ENCODE measurements at places on chromosomes 13 and 19.
A peak's percentile ranks its signal among the peaks of the same experiment; 100 is the strongest.

DNA sequence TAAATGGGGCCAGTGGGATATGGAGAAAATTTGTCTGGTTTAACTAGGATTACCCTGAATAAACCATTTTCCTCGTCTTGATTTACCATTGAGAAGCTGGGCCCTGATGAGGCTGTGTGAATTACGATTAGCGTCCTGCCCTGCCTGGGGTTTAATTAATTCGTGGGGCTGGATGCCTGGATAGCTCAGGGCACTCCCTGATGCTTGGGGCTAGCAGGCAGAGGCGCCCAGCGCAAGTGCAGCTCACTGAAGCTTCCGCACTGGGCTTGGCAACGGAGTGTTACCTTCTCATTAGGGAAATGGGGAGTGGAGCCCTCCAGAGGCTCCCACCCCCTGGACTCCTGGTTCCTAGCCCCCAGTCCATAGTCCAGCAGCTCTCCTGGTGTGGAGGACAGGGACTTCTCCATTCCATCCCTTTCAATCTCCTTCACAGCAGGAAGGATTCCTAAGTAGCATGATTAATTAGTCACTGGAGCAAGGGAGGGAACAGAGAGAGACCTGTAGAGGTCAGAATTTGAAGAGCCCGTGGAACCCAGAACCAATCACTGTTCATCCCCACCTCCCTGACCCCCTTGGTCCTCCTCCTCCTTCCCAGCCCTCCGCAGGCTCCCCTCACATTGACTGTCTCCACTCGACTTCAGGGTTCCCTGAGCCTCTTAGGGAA, 107.2 kb downstream of the UQCRFS1 start:
- H3K4me1 ChIP-seq, result no peaks in the 10 kb centered on the region
- H3K27me3 ChIP-seq, result no peaks in the 10 kb centered on the region
- no peaks in the 10 kb centered on the region for H3K36me3 ChIP-seq
- H3K4me3 ChIP-seq, result no peak overlapping the region

- no peak for DNase-seq
- no peaks in the 10 kb centered on the region for H3K4me1 ChIP-seq
- H3K27ac ChIP-seq, result no peak overlapping the region
These were observed 14.3 kb upstream of the ZNF541 start for GRCh38 chr19:47587295-47587694.

DNA sequence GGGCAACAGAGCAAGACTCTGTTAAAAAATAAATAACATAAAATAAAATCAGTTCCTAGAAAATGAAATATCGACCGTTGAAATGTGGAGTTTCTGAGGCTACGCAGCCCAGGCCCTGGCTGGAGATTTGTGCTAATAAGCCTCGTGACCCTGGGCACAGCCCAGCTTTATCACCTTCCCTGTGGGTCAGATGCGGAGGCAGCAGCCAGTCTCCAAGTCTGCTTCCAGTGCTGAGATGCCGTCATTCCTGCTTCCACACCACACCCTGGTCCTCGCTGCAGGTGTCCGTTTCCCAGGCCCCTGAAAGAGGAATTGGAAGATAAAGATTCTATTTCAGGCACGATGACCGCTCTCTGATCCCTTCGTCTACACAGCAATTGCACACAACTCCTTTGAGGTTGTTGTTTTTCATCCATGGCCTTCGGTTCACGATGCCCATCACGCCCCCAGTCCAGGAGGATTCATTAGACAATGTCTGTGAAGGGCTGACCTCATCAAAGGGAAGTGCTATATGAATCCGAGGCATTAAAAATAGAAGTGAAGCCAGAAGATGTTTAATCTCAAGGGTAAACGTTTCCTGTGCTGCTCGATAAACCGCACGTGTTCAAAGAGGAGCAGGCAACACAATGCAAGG, 48.3 kb upstream of the ATP11A start:
- DNase-seq, result no peak
- H3K4me3 ChIP-seq, result no peak overlapping the region
- no peak overlapping the region for H3K27ac ChIP-seq
- H3K4me1 ChIP-seq, result no peaks in the 10 kb centered on the region
- no peaks in the 10 kb centered on the region for H3K36me3 ChIP-seq
- no peaks in the 10 kb centered on the region for H3K27me3 ChIP-seq

DNA sequence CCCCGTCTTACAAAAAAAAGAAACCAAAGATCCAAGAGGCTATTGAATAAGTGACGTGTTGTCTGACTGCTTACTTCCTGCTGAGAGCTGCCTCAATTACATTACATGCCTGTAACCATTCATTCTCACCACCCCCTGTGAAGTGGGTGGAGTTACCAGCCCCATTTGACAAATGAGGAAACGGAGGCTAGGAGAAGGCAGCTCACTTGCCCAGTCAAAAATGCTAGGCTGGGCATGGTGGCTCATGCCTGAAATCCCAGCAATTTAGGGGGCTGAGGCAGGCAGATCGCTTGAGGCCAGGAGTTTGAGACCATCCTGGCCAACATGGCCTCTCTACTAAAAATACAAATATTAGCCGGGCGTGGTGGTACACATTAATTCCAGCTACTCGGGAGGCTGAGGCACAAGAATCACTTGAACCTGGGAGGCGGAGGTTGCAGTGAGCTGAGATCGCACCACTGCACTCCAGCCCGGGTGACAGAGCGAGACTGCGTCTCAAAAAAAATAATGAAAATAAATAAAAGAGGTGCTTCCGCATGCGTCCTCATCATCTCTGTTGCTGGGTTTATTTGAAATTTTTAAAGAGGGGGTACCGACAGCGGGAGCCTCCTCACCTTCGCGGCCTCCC, 499 bp downstream of the LSM7 start:
- peak overlapping the region; percentile 68 for H3K4me3 ChIP-seq
- no peaks in the 10 kb centered on the region for H3K36me3 ChIP-seq
- peaks cover 35% of the 10 kb centered on the region for H3K4me1 ChIP-seq
- H3K27me3 ChIP-seq, result no peaks in the 10 kb centered on the region
- peak; percentile 59 for DNase-seq

- H3K4me1 ChIP-seq, result no peaks in the 10 kb centered on the region
- H3K36me3 ChIP-seq, result no peaks in the 10 kb centered on the region
- DNase-seq, result no peak
These were observed 590.0 kb downstream of the DCT start for GRCh38 chr13:93889430-93889951.
